M059J (cell line): ENCODE measurements at places on chromosomes 6 and 20. TPM values are rescaled to one million over a fixed set of nuclear protein-coding genes. Genes with fewer than 3 reads are reported as not detected.

DOK5 gene
- total RNA-seq, result not detected in 2 replicates

LY6G5B gene
- 0.10 and 1.1 TPM in 2 replicates for total RNA-seq

GRCh38 chr6:169803816-169804340 is 52.5 kb downstream of the ERMARD start:
- DNase-seq, result no peak

RSPH4A gene
- total RNA-seq, result 0.10 TPM in 1 of 2 replicates, not detected in the other

VSTM2L gene
- 1.0 and 4.2 TPM in 2 replicates for total RNA-seq

GRCh38 chr20:34100576-34100975 is 11.5 kb downstream of the EIF2S2 start:
- no peak for DNase-seq

- DNase-seq, result no peak
These were observed 216.2 kb upstream of the PRDM1 start for GRCh38 chr6:105869835-105870440.

- DNase-seq, result no peak
These were observed 29.4 kb downstream of the TIAM2 start for GRCh38 chr6:155024391-155025027.

GRCh38 chr20:3134151-3134550 is 25.5 kb downstream of the FASTKD5 start:
- DNase-seq, result no peak

MOG gene
- total RNA-seq, result not detected in 2 replicates

PRDM13 gene
- not detected in 2 replicates for total RNA-seq

DNA sequence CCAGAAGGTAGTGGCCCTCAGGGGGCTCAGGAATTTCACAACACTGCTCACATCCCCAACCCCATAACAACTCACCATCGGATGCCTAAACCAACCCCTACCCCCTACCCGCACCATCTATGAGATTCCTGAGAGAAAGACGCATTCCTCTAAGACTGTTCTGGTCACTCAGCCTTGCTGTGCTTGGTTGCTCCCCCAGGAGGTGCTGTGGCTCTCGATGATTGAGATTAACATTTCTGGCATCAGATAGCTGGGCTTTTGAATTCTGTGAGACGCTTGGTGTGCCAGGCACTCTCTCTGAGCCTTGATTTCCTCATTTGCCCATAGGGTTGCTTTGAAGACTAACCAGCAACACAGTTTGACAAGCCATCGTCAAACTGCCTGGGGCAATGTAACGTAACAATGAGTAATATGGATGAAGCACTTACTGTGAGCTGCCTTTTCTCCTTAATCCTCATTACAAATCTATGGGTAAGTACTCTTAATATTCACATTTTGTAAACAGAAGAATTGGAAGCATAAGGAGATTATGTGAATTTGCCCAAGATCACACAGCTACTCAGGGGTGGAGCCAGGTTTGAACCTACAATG is 978 bp downstream of the WFDC6 start:
- DNase-seq, result peak; percentile 81

FAM83B gene
- 0.10 and 0.20 TPM in 2 replicates for total RNA-seq

DNA sequence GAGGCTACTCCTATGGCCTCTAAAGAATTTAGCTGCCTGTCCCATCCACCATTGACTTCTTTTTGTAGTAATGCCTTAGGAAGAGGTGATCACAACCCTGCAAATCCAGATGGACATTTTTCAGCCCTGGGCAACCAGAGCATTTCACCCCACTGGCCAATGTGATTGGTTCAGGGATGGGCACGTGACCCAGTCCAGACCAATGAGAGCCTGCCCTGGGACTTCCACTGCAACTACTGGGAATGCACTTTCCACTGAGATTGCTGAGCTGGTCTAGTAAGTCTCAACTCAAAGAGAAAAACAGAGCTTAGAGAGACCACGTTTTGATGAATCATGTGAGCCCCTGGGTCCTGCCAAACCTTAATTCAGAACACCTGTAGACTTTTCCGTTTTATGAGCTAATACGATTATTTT is 8.9 kb upstream of the UBE2V1 start:
- DNase-seq, result peak; percentile 76
